ENCODE measurements at places on chromosomes 4 and X.
A peak's percentile ranks its signal among the peaks of the same experiment; 100 is the strongest.

GRCh38 chrX:55143621-55144020 lies 54.8 kb downstream of the PAGE2 start:
- no peak for DNase-seq

- no peak for DNase-seq
Measured at GRCh38 chr4:142416121-142416520, 430.0 kb downstream of the INPP4B start.

GRCh38 chr4:2811830-2812611 lies 19.1 kb downstream of the SH3BP2 start:
- peak; percentile 44 for DNase-seq

- DNase-seq = no peak
Measured at GRCh38 chrX:102739657-102740056, 19.1 kb downstream of the GPRASP3 start.

DNA sequence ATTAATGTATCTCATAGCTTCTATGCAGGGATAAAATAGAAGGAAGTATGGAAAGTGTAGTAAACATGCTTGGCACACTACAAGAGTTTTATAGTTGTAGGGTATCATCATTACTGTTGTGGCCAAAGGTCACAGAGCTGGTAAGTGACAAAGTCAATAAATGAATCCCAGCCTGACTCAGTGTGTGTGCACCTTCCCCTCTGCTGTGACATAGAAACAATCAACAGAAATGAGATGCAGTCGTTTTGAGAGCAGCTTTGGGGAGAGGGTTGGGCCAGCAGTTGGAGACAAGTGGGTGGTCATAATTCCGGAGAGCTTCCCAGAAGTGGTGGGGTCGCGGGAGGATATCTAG lies 82.4 kb upstream of the RBPJ start:
- no peak for DNase-seq

GRCh38 chrX:31132821-31133241 lies 61.0 kb upstream of the FTHL17 start:
- DNase-seq = no peak

DNA sequence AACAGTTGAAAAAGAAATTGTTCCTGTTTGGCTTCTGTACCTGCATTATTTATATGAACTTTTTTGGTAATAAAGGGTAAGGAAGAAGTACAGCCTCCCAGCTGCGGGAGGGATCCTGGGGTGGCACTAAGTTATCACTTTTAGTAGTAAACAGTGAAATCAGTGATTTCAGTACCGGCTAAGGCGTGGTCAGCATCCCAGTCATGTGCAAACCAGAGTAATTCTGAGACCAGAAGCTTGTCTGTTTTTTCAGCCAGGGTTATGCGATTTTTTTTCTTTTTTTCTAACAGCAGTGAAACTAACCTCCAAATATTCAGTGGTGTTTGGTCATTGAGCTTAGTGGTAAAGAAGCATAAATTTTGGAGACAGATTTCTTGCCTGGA lies 3.3 kb downstream of the EGF start:
- no peak for DNase-seq

DNA sequence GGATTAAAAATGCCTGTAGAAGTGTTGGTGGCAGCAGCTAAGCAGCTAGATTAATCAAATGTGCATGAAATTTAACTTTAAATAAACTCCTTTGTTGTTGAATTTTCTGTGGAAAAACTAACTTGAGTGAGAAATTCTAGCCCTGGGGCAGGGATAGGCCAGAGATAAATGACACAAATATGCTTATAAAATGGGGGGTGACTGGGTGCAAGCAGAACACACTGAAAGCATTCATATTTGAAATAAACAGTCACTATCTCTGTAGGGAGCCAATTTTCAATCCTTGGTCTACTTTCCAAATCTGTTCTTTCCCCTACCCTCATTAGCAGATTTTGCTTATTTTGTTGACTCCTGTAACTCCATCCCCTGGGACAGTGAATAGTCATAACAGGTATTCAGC lies 47.9 kb downstream of the RBPJ start:
- no peak for DNase-seq

GRCh38 chr4:155468282-155468681 lies 91.5 kb upstream of the MAP9 start:
- DNase-seq = no peak

- DNase-seq = no peak
Measured at GRCh38 chr4:6878451-6879059, 31.1 kb upstream of the TBC1D14 start.

DNA sequence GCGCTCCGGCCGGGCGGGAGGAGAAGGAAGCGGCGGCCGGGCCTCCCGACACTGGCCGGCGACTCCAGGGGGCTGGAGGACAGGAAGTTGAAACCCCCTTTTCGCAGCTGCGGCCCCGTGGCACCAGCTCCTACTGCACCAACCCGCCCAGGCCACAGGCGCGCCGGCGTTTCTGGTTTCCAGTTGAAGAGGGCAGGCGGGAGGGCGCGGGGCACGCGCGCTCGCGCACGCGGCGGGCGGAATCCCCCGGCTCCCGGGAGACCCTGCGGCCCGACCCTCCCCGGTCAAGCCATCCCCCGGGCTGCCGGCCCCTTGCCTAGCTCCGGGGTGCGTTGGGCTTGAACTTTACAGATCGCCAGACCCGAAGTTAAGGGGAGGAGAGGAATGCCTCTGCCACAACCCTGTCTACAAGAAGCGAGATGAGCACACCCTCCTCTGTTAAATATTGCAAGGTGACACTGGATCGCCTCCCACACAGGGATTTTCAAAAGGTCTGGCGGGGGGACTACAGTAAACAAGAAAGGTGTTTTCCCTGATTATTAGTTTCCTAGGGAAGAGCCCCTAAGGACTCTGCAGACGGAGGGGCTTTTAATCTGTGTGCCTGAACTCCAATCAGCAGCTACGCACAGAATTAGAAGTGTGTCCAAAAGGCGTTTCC lies 1.4 kb downstream of the ELOVL6 start:
- DNase-seq = peak; percentile 40

DNA sequence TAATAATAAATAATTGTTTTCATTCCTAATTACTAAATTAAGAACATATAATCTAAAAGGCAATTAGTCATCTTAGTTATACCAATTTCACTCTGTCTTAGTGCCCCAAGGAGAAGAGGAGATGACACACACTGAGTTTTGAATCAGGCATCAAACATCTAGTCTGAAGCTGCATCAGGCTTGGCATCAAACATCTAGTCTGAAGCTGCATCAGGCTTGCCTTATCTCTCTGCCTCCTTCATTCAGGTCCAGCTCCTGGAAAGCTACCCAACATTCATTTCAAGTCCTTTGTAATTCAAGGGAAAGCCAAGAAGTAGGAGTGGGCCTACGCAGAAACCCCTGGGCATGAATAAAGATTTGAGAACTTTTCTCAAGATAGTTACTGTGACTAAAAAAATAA lies 62.2 kb downstream of the SH3RF1 start:
- DNase-seq = no peak

DNA sequence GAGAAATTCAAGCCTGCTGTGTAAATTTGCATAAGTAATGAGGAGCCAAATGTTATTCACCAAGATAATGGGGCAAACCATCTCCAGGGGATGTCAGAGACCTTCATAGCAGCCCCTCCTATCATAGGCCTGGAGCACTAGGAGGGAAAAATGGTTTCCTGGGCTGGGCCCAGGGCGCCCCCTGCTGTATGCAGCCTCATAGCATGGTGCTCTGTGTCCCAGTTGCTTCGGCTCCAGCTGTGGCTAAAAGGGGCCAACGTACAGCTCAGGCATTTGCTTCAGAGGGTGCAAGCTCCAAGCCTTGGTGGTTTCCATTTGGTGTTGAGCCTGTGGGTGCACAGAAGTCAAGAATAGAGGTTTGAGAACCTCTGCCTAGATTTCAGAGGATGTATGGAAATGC lies 859.3 kb downstream of the RPA4 start:
- peak; percentile 1 for DNase-seq

- no peak for DNase-seq
Measured at GRCh38 chr4:151144329-151145072, 45.1 kb downstream of the RPS3A start.

GRCh38 chr4:140834839-140835495 lies 78.8 kb upstream of the TBC1D9 start:
- no peak for DNase-seq

- no peak for DNase-seq
Measured at GRCh38 chr4:159698336-159698735, 595.5 kb downstream of the RAPGEF2 start.

- no peak for DNase-seq
Measured at GRCh38 chrX:78624426-78624825, 34.7 kb downstream of the RTL3 start.

DNA sequence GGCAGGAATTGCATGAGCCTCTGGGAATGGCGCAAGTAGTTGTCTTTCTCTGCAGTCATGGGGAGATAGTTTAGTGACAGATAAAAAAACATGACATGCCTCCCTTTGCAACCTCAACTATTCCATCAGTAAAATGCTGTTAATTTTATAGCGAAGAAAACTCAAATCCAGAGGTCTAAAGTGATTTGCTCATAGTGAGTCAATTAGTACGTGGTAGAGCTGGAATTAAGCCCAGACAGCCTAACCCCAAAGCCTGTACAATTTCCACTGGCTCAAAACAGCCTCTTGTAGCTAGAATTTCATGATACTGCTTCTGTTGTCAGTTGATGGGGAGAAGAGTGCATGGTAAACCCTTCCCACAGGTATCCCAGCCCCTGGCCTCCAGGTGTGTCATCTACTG lies 81.3 kb upstream of the TRPC5 start:
- DNase-seq = no peak

GRCh38 chr4:19381068-19381467 lies 870.6 kb upstream of the SLIT2 start:
- no peak for DNase-seq

DNA sequence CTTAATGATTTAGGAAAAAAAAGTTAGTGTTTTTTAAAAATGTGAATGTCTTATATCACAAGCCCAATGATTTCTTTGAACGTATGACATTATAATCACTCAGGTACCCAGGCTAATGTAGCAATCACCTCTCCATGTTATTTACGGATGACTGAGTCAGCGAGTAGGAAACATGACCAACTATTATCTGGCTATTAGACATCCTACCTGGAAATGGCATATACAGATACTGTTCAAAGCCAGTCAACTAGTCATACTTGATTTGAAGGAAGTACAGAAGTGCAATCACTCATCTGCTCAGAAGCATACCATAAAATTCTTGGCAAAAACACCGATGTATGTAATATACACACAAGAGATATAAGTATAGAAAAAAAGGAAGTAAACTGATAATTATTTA lies 732.5 kb downstream of the ARAP2 start:
- DNase-seq = no peak

- no peak for DNase-seq
Measured at GRCh38 chr4:133600008-133600407, 450.9 kb downstream of the PCDH10 start.

DNA sequence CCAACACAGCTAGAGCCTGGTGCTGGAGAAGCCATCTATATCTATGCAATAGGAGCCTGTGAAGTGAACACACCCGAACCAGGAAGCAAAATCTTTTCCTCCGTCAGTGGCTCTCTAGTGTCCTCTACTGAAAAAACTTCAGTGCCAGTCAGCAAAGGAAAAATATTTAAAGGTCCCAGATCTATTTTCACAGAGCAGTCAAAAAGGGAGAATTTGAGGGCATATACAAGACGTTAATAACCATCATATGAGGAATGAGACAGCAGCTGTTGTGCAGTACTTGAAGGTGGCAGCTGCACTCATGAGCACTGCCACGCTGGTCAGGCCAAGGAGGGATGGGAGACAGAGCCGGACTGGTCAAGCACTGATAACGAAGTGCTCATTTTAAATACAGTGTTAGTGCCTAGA lies 14.4 kb downstream of the MCUB start:
- no peak for DNase-seq

DNA sequence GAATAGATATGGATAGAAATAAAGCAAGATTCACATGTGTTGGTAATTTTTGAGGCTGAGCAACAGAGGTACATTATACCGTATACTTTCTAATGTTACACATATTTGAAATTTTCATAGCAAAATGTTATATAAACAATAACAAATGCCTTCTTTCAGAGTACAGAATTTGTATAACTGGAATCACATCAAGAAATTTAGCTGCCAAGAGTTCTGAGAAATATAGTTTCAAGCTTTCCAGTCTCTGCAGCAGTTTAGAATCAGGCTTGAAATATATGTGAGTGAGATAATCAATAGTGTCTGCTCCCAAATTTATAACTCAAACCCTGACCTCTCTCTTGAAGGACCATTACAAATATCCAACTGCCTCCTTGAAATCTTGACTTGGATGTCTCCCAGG lies 23.8 kb downstream of the FAM184B start:
- no peak for DNase-seq

- DNase-seq = no peak
Measured at GRCh38 chrX:92247076-92247475, 467.9 kb downstream of the PCDH11X start.

DNA sequence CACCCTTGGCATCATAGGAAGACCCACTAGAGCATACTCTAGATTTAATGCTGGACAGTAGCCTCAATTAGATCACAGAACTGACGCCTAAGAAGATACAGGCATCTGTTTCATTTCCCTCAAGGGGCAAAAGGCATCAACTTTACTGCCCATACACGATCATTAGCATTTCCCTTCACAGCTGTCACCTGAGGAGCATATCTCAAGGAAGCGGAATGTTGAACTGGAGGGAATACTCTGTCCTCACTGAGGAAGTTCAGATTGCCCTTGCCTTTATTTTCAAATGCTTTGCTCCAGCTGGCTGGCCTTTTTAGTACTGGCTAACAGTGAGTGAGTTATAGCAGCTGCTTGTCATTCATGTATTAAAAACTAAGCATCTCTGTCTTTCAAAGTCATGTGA lies 508.4 kb upstream of the GALNT7 start:
- DNase-seq = no peak

DNA sequence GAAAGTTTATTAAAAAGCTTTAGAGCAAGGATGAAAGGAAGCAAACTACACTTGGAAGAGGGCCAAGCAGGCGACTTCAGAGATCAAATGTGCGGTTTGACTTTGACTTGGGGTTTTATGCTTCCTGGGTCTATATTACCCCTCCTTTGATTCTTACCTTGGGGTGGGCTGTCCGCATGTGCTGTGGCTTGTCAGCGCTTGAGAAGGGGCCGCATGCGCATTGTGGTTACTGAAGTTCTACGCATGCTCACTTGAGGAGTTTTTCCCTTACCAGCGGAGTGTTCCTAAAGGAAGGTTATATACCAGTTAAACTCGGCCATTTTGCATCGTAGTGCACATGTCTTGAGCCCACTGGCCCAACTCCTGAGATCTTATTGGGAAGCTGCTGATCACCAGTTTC lies 9.9 kb downstream of the ZNF157 start:
- DNase-seq = peak; percentile 16

DNA sequence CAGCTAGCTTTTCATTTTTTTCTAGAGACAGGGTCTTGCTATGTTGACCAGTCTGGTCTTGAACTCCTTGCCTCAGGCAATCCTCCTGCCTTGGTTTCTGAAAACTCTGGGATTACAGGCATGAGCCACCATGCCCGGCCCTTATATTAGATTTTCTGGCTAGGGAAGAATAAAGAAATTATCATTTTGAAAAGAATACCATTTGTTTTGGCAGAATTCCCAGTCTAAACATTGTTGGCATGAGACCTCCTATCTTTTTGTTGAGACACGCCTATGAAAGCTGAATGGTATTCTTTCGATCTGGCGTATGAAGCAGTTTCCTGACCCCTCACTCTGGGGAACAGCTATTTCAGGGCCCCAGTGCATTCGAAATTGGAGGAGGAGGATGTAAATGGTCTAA lies 107.0 kb downstream of the REPS2 start:
- DNase-seq = no peak

- no peak for DNase-seq
Measured at GRCh38 chr4:108651014-108651791, 804 bp downstream of the OSTC start.
